ENCODE measurements at places on chromosomes 5 and 9.

DNA sequence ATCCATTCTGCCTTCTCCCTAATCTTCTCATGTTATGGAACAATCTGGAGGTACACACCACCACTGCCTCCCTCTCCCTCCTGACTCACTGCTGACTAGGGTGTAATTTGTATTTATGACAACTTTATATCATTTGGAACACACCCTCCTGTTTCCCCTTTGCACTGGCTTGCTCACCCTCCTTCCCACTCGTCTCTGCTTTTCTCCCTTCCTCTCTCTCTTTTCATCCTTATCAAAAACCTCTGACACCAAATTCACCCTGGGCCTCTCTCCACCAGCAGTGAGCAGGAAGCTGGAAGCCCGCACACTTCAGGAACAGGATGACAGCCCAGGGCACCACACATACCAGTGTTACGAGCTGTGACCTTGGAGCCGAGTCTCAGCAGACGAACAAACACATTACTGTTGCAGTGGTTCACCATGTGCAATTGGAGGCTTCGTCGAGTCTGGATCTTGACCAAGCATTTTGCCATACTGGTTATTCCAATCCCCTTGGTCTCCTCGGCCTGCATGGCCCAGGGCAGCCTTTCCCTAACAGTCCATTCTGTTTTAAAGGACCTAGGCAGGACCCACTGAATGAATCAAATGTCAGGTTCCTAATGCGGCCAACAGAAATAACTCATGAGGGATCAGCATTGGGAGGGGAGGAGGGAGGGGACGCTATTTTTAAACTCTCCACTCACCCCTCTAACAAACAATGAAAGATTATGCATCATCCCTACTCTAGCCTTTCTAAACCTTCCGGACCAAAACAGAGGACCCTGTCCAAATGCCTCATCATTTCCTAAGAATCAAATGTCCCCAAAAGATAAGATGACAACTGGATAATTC lies 203.9 kb upstream of the RASEF start:
- DNase-seq, result no peak

GRCh38 chr5:93887678-93888077 lies 146.3 kb upstream of the POU5F2 start:
- no peak for DNase-seq

GRCh38 chr5:117249086-117249815 lies 674.6 kb upstream of the SEMA6A start:
- no peak for DNase-seq

GRCh38 chr9:113572076-113572861 lies 108.7 kb downstream of the RGS3 start:
- DNase-seq, result no peak

- no peak for DNase-seq
These were observed 43.4 kb upstream of the SH3PXD2B start for GRCh38 chr5:172497591-172498255.

- DNase-seq, result peak; percentile 33
These were observed 940 bp upstream of the CAMK4 start for GRCh38 chr5:111223101-111223786.

DNA sequence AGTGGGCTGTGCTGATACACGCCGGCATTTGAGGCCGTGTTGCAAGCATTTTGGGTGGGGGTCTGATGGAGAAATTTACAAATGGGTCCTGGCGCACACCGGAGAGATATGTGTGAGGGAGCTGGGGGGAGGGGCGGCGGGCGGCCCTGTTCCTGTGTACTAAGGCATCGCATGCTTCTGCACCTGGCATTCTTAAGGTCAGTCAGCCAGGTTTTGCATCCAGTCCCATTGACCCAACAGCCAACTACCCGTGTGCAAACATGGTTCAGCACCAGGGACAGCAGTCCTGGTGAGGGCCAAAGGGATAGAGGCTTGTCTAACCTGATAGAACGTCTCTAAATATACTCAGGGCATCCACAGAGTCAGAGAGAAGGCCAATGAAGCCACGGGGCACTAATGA lies 839 bp downstream of the GABRG2 start:
- no peak for DNase-seq

GRCh38 chr5:51544031-51544785 lies 161.0 kb downstream of the ISL1 start:
- DNase-seq, result no peak

DNA sequence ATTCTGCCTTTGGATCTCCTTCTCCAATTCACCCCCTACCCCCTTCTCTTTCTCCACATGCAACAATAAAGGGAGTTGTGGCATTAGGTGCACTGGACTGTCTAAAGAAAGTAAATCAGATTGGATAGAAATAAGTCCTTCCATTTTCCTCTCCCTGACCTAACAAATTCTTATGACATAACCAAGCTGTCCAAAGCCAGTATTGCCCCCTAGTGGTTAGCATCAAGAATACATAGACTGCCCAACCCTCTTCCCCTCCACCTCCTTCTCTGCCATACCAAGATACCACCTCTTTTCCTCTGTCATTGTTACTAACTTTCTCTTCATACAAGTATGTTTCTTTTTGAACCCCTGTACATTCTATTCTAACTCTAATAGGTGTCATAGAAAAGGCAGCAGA lies 45.7 kb downstream of the PPARGC1B start:
- DNase-seq, result peak; percentile 61

GRCh38 chr9:34988218-34989002 lies 1.1 kb upstream of the DNAJB5 start:
- peak; percentile 17 for DNase-seq

DNA sequence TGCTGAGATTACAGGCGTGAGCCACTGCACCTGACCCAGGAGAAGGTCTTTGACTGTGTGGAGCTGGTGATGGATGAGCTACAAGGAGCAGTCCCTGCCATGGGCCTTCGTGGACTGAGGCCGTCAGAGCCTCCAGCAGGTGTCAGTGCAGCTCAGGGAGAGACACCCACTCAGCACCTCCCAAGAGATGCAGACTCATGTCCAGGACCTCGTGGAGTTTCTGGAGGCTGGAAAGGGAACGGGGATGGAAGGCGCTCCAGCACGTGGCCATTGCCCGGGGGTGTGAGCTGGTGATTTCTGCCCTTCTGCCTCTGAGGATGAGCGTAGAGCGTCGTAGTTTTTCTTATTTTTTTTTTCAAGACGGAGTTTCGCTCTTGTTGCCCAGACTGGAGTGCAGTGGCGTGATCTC lies 9.5 kb downstream of the TOR4A start:
- peak; percentile 37 for DNase-seq

Measured in NCI-H510A treated with DMSO at 0.1 percent for 48 hours (cell line).